ENCODE measurements at places on chromosomes 11 and 22.

DNA sequence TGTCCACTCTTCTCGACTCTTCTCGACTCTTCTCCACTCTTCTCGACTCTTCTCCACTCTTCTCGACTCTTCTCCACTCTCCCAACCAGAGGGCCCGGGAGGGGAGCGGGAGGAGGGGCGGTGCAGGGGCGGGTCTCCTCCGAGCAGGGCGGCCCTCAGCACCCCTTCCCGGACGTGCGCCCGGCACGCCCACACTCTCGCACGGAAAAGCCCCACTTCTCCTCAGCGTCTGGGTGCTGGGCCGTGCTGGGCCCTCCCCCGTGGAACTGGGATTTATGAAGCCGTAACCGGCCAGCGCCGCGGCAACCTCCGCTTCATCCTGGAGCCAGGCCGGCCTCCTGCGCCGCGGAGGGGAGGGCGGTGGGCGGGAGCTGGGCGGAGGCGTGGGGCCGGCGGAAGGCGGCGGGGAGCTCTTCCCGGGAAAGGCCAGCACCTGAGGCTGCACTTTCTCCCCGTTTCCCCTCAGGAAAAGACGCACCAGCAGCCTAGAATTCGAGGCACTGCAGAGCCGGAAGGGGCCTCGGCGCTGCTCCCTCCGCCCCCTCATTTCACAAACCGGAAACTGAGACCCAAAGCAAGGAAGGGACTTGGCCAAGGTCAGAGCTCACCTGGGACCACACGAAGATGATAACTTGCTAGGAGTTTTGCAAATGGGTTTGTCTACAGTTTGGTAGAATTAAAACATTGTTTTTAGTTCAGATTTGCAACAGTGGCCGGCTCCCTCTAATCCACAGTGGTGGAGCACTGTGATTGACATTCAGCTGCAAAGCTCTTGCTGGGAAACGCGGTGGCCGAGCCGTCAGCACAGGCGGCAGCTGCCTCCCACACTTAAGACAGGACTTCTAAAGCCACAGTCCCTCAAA is 31.6 kb upstream of the JAM3 start:
- peak; percentile 36 for DNase-seq

- no peak for DNase-seq
These were observed 10.1 kb downstream of the ACO2 start for GRCh38 chr22:41478891-41479521.

- DNase-seq, result no peak
These were observed 102.7 kb upstream of the PARVA start for GRCh38 chr11:12274558-12275197.

GRCh38 chr11:34738237-34738636 is 117.3 kb downstream of the EHF start:
- no peak for DNase-seq
